ENCODE measurements at places on chromosomes 3 and 15. TPM values are rescaled to one million over a fixed set of nuclear protein-coding genes. Genes with fewer than 3 reads are reported as not detected.
A peak's percentile ranks its signal among the peaks of the same experiment; 100 is the strongest.

IGF2BP2 gene
- total RNA-seq: 59.1 TPM

DNA sequence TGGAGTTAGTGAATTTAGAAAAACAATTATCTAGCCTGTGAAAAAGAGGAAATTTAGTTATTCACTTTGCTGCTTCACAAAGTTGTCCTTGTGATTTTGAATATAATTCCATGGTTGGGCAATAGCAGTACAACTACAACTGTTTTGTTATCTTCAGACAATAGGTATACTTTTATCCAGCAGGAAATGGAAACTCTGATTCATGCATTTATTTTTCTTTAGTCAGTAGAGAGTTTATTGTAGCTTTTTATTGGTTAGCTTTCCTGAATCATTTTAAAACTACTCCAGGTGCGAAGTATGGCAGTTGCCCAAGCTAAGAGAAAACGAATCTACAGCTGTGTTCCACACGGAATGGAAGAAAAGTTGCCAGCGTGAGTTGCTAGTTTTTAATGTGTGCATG lies 80.3 kb downstream of the TM4SF4 start:
- DNase-seq: peak; percentile 92

GRCh38 chr3:21888656-21889055 lies 137.6 kb upstream of the ZNF385D start:
- DNase-seq: no peak

ZNF660 gene
- total RNA-seq: 0.64 TPM

DNA sequence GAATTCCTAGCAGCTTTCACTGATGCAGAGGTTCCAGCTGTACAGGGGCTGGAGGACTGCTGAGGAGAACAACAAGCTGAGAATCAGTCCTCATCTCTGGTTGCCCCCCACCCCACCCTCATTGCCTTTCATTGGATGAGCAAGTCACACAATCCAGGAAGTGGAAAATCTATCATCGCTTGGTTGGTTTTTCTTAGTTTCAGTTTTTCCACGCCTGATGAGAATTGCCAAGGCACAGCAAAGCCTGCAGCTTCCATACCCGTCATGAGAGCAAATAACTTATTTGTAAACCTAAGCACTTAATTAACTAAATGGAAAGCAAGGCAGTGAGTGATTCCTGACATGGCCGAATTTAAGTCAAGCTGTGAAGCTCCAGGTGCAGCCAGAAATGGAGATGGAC lies 21.4 kb upstream of the LIPC start:
- DNase-seq: peak; percentile 45

GRCh38 chr15:58311556-58311955 lies 120.2 kb upstream of the LIPC start:
- no peak for DNase-seq

DNA sequence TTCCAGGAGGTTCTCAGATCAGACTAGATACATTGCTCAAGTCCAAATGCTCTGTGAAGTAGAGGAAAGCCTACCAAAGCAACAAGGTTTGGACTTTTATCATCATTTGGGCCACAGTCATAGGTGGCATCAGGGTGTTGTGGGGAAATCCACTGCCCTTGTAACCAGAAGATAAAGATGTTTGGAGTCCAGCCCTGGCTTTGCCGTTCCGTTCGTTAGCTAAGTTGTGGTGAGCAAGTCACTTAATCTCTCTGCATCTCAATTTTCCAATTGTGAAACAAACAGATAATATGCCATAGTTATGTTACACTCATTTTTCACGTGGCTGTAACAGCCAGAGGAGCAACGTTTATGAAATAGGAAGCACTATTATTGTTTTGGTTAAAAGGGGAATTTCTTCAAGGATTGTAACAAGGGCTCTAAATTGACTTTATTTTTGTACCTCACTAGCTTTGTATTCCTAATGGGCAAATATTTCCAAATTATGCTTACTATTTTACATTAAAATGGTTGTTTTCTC lies 125.6 kb downstream of the CD47 start:
- no peak for DNase-seq

MCF2L2 gene
- not detected for total RNA-seq

DNA sequence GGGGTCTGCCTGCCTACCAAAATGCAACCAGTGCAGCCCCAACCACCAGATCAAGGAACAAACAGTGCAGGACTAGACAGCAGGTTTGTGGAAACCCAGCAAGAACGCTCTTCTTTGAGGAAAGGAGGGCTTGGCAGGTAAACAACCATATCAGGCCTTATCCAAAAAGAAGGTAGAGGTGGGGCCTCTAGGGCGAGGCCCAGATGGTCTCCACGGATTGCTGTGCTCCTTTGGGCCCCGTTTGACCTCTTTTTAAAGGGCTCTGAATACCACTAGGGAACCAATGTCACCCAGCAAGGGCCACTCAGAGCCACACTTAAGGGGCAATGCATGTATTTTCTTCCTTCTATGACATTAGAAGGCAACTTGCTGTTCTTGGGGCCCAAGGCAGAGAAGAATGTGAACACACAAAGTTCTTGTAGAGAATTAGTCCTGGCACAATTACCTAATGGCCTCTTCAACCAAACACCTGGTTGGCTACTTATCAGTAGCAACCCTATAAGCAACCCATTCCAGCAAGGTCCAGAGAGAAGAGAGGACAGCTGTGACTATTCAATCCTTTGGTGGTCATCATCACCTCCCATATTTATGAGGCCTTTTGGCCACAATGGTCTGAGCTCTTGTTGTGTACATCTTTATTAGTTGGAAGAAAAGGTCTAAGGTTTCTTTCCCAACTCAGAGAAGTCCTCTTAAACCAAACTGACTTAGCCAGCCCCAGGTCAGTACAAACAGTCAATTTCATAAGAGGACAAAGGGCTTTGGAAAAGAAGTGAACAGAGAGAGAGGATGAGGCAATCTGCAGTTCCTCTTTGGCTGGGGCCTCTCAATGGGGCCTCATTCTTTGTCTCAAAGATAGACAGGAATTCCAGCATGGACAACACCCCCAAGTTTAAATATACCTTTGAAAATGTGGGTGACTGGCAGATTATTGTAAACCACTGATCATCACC lies 36.0 kb downstream of the FOXP1 start:
- no peak for DNase-seq

DNA sequence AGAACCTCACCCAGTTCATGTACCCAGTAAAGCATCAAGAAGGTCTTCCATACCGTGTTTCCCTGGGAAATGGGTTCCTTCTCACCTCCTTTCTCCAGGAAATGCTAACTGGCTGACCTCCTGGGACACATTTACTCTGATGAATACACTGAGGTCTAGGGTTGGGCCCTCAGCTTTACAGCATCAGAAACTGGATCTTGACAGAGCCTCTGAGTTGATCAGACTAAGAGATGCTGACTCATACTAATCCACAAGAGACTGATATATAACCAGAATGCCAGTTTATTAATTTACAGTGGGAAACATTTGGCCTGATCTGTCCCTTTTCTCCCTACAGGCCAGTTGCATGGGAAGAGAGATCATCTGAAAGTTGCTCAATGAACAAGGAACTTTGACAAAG lies 55.8 kb downstream of the GTF2E1 start:
- DNase-seq: no peak

- DNase-seq: no peak
These were observed 435.6 kb downstream of the CADM2 start for GRCh38 chr3:85394424-85394823.

DNA sequence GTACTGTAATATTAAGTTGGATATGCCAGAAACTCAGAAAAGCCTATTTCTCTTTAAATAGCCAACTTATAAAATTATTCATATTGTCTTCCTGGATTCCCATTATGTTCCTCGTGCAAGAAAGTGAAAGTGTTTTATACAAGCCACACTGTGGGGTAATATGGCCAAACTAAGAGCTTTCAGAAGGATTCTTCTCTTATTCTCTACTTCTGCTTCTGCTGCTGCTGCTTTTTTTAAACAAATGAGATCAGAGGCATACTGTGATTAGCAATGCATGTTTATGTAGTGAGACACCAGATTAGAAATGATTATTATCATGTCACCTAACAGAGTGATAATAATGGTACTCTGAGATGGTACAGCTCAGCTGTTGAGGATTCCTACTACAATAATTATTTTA lies 1026.5 kb upstream of the CFAP20DC start:
- no peak for DNase-seq

GRCh38 chr3:71010726-71011455 lies 572.6 kb downstream of the FOXP1 start:
- DNase-seq: no peak

- no peak for DNase-seq
These were observed 311.7 kb downstream of the CADM2 start for GRCh38 chr3:85270488-85270887.

DNA sequence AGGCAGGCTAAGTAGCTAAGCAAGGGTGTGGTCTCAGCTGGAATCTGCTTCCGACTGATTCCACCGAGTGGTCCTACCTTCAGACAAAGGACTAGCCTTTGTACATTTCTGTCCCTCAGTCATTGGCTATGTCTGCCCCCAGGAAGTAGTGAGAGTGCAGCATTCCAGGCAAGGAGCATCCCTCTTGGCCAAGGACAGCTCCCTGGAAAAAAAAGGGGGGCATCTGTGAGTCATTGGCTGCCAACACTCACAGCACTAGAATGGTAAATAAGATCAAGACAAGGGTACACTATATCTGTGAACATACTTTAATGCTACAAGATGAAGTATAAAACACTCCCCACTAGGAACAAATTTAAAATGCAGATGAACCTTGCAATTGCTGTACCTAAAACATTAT lies 66.8 kb downstream of the STAC start:
- DNase-seq: peak; percentile 7

PLA2G4D gene
- 0.10 TPM for total RNA-seq

ZNF502 gene
- total RNA-seq: 0.15 TPM

DVL3 gene
- total RNA-seq: 21.2 TPM

P2RY12 gene
- total RNA-seq: not detected

FGF12 gene
- 6.6 TPM for total RNA-seq

DNA sequence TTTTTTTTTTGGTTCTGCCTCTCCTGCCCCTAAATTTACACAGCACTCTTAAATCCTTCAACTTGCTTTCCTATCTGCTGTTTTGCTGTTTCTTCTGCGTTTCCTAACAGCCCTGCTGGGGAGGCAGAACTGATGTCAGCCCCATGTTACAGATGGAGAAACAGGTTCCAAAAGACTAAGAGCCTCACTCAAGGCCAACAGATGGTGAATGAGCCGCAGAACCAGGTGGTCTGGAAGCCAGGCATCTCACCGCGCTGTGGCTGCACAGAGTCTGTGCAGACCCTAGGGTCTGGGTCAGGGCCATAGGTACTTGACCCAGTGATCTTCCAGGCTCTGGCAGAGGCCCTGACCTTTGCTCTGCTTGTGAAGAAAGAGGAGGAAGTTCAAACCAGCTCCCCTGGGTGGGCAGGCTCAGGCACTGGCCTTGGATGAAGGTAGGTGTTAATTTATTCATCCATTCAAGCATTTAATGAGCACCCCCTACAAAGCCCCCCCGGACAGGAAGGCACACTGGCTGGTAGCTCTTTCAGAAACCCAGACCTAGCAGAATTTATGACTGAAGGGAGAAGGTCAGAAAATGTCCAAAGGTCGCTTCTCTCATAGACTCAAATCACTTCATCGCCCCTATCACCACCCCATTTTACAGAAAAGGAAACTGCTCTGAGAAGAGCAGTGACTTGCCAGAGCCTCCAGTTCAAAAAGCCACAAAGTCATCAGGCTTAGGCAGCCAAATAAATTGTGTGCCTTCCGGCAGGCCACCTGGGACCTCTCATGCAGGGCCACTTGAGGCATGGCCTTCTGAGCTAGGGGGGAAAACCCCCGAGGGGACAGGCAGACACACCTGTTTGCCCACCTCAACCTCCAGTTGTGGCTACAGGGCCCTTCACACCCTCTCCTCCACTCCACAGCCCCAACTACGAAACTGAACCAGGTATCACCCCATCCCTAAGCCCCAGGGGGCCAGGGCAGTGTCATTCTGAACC lies 2.7 kb downstream of the CHDH start:
- DNase-seq: no peak

SUSD5 gene
- 0.98 TPM for total RNA-seq

RFX7 gene
- total RNA-seq: 5.0 TPM

TNFSF10 gene
- 181 TPM for total RNA-seq

DNA sequence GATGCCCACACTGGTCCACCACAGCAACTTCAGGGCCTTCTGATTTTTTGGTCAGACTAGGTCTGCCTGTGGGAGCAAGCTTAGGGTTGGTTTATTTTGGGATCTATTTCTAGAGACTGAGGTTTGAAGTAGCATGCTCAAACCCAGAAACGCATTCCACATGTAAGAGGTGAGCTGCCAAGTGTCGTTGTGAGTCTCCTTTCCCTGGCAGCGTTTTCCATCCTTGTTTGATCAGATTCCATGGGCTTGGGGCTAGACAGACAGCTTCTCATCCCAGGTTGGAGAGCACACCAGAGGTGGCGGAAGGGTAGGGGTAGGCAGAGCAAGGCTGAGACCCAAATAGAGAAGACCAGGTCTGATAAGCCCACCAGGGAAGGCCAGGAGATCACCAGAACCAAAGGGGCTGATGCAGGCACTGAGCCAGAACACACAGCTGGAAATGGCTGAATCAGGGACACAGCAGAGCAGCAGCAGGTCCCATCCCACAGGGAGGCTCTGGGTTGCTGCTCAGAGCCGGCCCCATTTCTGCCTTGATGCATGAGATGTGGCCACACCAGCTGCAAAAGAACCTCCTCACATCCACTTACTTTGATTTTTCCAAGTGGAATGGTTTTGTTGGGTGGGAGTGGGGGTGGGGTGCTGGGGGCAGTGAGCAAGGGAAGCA lies 186.8 kb downstream of the THSD4 start:
- DNase-seq: no peak

CFAP20DC gene
- not detected for total RNA-seq

TFDP2 gene
- total RNA-seq: 59.0 TPM

DNA sequence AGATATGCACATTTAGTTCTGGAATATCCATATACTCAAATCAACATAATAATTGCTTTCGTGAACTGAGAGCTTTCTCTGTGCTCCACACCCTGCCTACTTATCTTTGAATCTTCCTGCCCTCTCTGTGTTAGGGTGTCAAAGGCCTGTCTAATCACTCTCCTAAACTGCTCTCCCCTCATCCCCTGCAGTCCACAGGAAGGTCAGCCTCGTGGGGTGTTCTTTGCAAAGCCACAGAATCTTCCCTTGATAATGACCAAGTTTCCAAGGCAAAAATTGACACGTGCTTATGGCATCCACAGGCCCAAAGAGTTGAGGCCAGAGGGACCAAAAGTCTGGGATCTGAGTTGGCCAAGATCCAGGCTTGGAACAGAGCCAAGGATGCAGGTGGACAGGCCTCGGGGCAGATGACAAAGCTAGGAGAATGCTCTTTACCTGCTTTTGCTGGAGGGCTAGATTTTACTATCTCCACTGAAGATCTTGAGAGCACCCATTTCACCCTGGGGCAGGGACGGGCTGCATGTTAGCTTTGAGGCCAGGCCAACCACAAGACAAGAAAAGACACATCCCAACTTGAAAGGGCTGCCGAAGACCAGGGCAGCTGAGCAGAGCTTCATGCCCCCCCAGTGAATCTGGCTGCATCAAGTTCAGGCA lies 20.4 kb downstream of the BHLHE40 start:
- DNase-seq: peak; percentile 53

TUSC7 gene
- total RNA-seq: not detected

GPX1 gene
- total RNA-seq: 169 TPM

RLBP1 gene
- total RNA-seq: not detected

GRCh38 chr15:38050529-38051448 lies 116.3 kb downstream of the TMCO5A start:
- peak; percentile 29 for DNase-seq
